ENCODE measurements at places on chromosomes 16 and 17. TPM values are rescaled to one million over a fixed set of nuclear protein-coding genes. Genes with fewer than 3 reads are reported as not detected.
A peak's percentile ranks its signal among the peaks of the same experiment; 100 is the strongest.

The CMTM1 gene
- total RNA-seq = not detected

The DPEP3 gene
- total RNA-seq = 0.11 TPM

The ITGA3 gene
- total RNA-seq = 145 TPM

DNA sequence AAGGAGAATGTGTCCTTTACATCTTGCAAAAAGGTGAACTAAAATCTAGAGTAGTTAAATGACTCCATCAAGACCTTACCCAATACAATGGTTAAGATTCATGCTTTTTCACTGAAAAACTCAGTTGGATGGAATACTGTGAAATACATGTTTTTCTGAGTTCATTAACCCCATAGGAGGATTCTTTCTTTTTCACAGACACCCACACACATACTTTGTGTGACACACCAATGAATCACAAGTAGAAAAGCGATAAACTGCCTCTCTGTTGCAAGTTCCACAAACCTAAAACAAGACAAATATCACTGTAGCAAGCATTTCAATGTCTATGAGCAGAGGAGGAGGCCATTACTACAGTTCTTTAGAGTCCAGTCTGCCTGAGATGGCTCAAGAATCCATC is 258.8 kb upstream of the CDH5 start:
- DNase-seq = no peak
- H3K4me3 ChIP-seq = no peak overlapping the region
- H3K36me3 ChIP-seq = no peaks in the 10 kb centered on the region

DNA sequence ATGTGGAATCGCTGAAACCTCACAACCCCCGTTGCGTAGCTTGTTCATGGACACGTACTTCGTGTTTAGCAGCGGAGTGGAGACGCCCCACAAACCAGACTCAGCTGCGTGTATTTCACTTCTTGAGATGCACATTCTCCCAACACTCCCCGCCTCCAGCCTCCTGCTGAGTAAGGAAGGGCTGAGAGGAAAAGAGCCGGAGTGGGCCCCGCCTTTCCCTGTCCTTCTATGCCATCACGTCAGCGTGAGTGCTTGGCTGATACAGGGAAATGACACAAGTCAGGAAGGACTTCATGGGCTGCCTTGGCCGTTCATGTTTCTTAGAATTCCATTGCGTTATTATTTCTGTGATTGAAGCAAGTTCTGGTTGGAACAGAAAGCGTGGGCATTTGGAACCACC is 68.6 kb upstream of the CBX4 start:
- H3K4me3 ChIP-seq = no peak overlapping the region
- H3K27ac ChIP-seq = no peak overlapping the region
- peak; percentile 67 for DNase-seq
- no peaks in the 10 kb centered on the region for H3K36me3 ChIP-seq
- H3K27me3 ChIP-seq = no peaks in the 10 kb centered on the region
- no peaks in the 10 kb centered on the region for H3K4me1 ChIP-seq

GRCh38 chr17:74898376-74898946 is 5.0 kb upstream of the FADS6 start:
- no peak overlapping the region for H3K4me3 ChIP-seq
- no peak for DNase-seq
- H3K4me1 ChIP-seq = peaks cover under 1% of the 10 kb centered on the region
- peaks cover 12% of the 10 kb centered on the region for H3K27me3 ChIP-seq
